Stimulated activated CD8-positive, alpha-beta memory T cell treated with anti-CD3 and anti-CD28 coated beads, Interleukin-4, amount 100 ng/mL, for 1 hour (primary cell): ENCODE measurements at places on chromosomes 12 and 14.

GRCh38 chr12:58794859-58795258 lies 125.4 kb downstream of the LRIG3 start:
- DNase-seq = no peak

- DNase-seq = no peak
These were observed 85.0 kb downstream of the TMTC1 start for GRCh38 chr12:29698756-29699155.

DNA sequence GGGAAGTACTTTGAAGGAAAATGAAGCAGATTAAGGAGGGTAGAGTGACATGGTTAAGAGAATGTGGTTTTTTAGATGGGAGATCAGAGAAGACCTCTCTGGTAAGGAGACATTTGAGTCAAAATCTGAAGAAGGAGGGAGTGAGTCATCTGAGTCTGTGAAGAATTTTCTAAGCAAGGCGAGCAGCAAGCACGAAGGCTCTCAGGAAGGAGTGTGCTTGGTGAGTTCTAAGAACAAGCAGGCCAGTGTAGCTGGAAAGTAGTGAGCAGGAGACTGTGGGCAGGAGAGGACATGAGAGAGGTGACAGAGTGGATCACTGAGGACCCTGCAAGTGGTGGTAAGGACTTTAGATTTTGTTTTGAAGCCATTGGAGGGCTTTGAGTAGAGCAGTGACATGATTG lies 76.3 kb upstream of the FUT8 start:
- no peak for DNase-seq

GRCh38 chr12:20415028-20415427 lies 46.7 kb downstream of the PDE3A start:
- DNase-seq = no peak

DNA sequence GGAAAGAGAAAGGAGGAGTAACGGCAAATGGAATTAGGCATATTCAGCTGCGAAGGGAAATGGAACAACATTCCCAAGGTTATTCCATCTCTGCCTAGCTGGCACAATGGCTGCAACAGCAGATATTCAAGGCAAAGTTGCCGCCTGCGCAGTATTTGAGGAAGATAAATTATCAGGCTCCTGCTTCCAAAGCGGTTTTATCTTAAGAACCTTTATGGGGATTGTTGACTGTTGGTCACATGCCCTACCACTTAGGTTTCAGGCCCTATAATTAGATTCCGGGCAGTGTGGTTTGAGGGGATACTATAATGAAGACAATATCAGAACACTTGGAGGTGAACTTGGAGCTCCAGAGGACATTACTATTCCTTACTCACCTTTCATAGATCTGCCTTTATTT lies 99.7 kb downstream of the FGD4 start:
- DNase-seq = no peak

DNA sequence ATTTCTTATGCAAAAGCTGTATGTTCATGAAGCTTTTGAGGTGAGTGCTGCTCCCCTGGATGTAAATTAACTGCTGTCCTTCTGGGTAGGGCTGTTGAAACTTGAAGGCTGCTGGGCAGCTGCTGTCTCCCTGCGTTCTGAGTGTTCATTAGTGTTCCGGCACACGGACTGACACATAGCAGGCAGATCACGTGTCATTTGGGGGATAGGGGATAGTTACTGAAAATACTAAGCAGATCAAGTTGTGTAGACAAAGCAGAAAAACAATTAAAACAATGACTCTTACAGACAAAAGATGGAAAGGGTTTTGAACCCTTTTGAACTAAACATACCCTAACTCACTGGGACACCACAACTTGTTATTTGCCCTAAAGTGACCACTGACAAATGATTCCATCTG lies 82.5 kb downstream of the PRICKLE1 start:
- no peak for DNase-seq

GRCh38 chr14:37197421-37198272 lies at the start of gene MIPOL1:
Gene MIPOL1 (plus strand): TSS chr14:37197937. CDS start chr14:37247889, 49,952 bp downstream.
- no peak for DNase-seq

GRCh38 chr14:94622653-94623421 lies 10.6 kb downstream of the SERPINA3 start:
- no peak for DNase-seq

DNA sequence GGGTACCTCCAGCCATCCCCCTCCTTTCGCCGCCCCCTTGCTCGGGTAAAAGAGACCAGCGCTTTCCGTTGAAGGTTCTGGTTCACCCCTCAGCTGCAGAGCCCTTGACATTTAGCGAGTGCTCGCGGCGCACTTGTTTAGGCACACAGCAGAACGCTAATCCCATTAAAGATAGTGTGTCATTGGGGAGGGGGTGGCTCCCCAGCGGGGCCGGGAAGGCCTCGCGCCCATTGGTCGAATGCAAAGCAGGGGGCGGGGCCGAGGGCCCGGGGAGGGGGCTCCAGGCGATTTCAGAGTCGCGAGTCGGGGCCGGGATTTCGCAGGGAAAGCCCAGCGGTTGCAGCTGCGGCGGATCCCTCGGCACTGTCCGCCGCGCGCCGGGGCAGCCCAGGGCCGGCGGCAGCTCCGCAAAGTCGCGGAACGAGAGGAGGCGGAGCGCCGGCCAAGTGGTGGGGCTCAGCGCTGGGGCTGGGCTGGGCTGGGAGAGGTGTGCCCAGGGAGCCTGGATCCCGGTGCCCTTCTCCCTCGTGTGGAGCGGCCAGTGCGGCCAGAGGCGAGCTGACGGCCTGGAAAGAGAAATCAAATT lies 122.9 kb downstream of the TSPAN9 start:
- DNase-seq = no peak

DNA sequence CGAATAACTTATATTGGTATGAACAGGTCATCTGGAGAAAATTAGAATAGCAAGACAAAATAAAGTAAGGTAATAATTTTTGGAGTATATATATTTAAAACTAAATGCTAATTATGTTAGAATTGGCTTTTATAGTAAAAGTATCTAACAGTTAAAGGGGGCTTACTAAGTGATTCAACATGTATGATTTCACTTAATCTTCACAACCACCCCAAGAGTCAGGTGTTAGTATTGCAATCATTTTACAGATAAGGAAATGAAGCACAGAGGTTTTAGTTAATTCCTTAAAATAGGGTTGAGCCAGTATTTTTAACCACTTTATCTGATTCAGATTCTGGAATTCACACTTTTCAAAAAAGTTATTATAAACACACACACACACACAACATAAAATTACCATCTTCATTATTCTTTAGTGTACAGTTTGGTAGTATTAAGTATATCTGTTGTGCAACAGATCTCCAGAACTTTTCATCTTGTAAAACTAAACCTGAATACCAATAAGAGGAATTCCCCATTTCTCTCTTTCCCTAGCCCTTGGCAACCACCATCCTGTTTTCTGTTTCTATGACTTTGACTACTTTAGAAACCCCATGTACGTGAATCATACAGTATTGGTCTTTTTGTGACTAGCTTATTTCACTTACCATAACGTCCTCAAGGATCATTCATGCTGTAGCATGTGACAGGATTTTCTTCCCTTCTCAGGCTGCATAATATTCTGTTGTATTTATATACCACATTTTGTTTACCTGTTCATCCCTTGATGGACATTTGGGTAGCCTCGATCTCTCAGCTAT lies 12.5 kb downstream of the A2M start:
- no peak for DNase-seq

DNA sequence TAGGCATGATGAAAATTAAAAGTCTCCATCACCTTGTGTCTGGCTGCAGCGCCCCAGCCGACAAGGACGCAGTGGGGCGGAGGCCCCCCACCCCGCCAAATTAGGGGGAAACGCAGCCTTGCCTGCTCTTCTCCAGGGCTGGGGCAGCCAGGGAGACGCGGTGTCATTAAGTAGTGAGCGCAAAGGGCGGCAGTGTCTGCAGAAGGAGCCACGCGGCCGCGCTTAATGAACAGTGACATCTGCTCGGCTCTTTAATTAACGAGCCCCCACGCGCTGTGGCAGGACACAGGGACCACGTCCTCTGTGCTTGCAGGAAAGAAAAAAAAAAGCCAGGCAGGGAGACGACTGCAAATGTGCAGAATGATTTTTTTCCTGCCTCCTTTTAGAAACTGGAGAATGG lies 93.4 kb upstream of the NCOR2 start:
- no peak for DNase-seq

DNA sequence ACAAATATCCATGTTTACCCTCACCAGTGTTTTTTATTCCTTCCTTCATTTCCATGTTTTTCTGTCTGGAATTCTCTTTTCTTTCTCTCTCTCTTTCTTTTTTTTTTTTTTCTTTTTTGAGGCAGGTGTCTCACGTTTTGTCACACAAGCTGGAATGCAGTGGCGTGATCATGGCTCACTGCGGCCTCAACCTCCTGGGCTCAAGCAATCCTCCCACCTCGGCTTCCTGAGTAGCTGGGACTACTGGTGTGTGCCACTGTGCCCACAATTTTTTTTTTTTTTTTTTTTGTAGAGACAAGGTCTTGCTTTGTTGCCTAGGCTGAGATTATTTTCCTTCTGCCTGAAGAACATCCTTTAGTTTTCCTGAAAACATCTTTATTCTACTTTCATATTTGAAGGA lies 15.0 kb upstream of the AMIGO2 start:
- no peak for DNase-seq

- no peak for DNase-seq
These were observed 47.3 kb upstream of the MED13L start for GRCh38 chr12:116324654-116325335.

GRCh38 chr12:42442888-42443287 lies 116.9 kb downstream of the PPHLN1 start:
- no peak for DNase-seq

DNA sequence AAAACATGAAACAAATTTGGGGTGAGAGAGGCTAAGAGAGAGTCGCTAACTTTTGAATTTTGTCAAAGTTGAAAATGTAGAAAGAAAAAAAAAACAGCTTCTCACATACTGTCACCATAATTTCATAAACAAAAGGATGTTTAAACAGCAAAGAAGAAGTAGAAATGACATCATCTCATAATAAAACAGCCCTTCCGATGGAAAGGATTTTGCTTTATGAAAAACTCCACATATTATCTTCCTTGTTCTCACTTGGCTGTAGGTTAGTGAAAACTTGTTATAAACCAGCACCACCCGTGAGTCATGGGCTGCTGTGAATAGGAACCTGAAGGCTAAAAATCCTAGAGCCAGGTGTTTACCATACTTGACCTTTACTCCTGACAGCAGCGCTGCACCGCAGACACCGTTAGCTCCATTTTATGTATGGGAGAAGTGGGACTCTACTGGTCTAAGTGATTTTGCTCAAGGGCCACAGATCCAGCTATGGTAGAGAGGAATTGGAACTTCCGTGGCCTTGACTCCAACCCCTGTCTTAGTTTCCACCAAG lies 63.0 kb upstream of the VRK1 start:
- DNase-seq = no peak

- no peak for DNase-seq
These were observed 345.9 kb upstream of the RGS6 start for GRCh38 chr14:71586131-71586897.

DNA sequence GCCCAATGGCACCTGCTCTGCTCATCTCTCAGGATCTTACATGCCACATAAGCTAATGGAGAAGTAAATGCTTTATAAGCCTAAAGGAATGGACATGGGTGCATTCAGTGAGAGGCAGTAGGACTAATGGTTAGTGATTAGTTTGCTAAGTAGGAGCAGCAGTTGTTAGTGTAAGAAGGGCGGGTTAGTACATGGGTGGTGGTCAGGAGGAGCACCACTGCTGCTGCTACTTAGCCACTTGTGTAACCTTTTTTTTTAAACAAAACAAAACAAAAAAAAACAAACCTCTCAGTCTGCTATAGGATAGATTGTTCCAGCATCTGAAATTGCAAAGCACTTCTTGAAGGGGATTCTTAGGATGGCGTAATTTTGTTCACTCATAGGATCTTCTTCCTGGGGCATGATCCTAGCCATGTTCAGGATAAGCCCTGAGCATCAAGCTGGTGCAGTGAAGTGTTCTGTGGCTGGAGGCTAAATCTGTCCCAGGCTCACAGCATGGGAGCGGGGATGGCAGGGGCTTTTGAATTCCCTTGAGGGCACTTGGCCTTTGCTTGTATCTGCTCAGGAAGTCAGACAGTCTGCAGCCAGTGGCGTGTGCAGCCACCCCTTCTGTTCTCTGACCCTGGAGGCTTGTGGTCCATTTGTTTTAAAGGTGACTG lies 63.6 kb downstream of the CHST11 start:
- no peak for DNase-seq

- no peak for DNase-seq
These were observed 59.9 kb downstream of the HCAR2 start for GRCh38 chr12:122643207-122643805.

DNA sequence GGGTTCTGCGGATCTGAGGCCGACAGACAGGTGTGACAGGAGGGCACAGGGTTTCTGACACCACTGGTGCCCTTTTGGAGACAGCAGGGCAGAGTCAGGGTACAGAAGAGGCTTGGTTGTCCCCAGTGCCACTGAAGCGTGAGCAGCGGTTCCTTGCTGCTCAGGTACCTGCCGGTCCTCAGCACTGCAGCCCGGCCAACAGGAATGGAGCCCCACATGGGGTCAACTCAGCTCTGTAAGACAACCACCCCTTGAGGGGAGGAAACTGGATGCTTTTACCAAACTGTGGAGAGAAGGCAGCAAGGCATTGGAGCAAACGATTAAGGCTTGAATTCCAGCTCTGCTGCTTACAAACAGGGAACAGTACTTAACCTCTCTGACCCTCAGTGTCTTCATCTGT lies 246.4 kb upstream of the NOS1 start:
- DNase-seq = no peak

DNA sequence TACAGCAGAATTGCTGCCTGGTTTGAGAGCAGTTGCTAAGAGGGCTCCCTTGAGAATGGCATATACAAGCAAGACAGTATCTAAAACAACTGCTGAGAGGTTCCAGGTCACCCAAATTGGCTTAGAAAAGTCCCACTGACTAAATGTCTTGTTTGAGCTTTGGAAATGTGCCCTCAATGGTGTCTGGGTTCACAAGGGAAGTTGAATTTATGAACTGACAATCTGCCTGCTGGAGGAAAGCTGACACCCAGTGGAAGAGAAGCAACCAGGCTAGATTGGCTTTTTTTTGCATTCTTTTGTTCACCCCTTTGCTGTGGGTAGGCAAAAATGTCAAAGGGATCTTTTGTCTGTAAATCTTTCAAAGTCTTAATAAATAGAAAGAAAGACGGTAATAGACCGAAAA lies 44.6 kb upstream of the NPFF start:
- no peak for DNase-seq

DNA sequence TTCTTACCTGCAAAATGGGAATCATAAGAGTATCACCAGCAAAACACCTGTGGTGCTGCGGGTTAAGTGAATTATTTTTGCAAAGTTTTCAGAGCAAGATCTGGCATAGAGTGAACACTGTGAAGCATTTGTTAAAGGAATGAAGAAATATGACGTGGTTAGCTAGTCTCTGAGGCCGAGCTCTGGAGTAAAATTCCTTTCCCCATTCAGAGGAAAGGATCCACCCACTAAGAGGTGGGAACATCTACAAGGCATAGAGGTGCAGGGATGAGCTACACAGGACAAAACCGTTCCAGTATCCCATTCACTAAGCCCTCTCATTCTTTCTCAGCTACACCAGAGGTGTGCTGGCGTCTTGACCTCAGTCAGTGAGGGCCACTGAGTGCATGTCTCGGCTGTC lies 48.5 kb downstream of the JAG2 start:
- DNase-seq = no peak
